ENCODE measurements at places on chromosomes 6 and 20. TPM values are rescaled to one million over a fixed set of nuclear protein-coding genes. Genes with fewer than 3 reads are reported as not detected.

DNA sequence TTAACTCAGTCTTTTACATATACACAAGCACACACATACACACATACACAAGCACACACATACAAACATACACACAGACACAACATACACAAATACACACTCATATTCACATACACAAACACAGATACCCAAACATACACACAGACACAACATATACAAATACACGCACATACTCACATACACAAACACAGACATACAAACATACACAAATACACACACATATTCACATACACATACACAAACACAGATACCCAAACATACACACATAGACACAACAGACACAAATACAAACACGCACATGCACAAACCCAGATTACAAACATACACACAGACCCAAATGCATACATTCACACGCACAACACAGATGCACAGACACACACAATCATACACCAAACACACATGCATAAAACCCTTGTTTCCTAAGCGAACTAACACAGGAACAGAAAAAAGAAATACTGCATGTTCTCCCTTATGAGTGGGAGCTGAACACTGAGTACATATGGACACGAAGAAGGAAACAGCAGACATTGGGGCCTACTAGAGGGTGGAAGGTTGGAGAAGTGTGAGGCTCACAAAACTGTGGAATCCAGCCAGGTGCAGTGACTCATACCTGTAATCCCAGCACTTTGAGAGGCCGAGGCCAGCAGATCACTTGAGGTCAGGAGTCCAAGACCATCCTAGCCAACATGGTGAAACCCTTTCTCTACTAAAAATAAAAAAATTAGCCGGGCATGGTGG, 34.2 kb downstream of the PIM1 start:
- DNase-seq = no peak

- no peak for DNase-seq
Measured at GRCh38 chr20:50252701-50253100, 62.1 kb downstream of the CEBPB start.

GRCh38 chr6:169157197-169158148, 96.2 kb downstream of the THBS2 start:
- no peak for DNase-seq

CRYBG1 gene
- total RNA-seq = 7.4 TPM

IER3 gene
- total RNA-seq = 148 TPM

DNA sequence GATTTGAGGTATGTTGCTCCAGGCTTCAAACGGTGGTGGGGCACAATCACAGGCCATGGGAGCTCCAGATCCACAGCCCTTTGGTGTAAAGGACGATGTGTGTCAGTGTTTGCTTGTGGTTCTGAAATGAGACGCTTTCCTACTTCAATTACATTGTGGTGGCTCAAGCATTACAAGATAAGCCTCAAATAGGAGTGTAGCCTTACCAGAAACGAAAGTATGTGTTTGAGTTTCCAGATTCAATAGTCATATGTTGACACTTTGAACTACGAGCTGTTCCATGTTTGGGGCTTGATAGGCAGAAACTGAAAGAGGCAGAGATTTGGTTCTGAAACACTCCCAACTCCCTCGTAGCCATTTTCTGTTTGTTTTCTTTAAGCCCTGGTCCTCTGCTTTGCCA, 187.1 kb downstream of the MYLK4 start:
- DNase-seq = no peak

GRCh38 chr6:163780994-163781393, 366.5 kb downstream of the QKI start:
- no peak for DNase-seq

- DNase-seq = no peak
Measured at GRCh38 chr20:57429159-57429496, 37.9 kb downstream of the RBM38 start.

DNA sequence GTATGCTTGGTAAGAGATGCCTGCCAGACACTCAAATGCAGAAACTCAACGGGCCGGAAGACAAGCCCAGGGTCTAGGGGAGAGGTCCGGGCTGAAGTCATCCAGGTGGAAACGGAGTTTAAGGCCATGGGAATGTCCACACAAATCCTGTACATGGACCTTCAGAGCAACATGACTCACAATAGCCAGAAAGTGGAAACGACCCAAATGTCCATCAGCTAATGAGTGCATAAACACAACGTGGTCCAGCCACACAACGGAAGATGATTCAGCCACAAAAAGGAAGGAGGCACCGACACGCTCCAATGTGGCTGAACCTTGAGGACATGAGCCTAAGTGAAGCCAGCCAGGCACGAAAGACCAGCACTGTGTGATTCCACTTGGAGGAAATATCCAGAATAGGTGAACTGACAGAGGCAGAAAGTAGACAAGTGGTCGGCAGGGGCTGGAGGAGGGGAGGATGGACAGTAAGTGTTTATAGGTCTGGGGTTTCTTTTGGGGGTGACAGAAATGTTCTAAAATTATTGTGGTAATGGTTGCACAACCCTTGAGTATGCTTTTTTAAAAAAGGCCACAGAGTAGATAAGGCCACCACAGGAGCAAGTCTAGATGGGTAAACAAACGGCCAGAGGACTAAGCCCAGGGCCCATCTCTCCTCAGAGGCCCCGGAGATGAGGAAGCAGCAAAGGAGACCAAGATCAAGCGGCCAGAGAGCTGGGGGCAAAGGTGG, 105.6 kb downstream of the PREX1 start:
- DNase-seq = peak; percentile 99

DNA sequence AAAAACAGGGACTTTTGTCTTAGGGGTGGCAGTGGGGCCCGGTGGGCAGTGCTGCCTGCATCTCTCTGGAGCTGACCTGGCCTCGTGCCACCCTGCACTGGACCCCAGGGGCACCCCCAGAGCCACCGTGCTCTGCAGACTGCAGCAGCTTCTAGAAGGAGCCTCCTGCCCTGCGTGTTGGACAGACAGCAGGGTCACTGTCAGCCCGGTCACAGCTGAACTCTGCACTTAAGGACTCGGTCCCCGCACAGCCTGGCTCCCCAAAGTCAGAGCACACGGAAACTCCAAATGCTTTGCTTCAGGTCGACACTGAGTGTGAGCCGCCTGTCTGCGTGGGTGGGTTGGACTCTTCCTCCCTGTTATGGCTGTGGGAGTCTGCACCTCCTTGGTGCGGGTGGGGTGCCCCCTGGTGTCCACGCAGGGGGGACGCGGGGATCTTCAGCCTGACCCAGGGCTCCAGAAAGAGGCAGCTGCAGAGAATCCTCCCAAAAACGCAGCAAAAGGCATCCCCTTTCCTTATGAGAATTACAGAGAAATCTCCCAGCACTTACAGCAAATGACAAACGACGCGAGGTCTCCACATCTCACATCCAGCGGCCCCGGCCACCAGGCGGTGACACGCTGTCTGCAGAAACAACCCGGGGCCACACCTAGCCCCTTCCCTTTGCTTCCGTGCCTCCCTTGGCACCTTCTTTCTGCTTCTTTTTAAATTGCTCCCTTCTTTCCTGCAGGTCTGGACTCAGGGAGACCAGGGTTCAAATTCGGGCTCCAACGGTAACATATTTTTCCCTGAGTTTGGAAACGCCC, 36.3 kb upstream of the DACT2 start:
- peak; percentile 18 for DNase-seq

GRCh38 chr20:21048841-21049273, 57.3 kb downstream of the LINC00237 start:
- peak; percentile 17 for DNase-seq

DNA sequence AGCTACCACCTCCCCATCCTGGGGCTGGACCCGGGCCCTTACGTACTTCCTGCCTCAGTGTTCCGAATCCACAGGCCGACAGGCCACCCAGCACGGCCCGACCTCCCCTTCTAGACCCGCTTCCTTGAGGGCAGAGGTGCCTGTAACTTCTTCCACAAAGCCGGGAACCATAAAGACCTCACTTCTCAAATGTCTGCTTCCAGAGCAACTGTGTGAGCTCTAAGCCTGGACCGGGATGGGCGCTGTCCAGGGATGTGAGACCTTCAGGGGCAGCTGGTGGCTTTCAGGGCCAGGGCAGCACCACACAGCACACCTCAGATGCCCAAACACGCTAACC, 9.3 kb downstream of the SLC2A4RG start:
- DNase-seq = no peak

EPPIN gene
- not detected for total RNA-seq

DNA sequence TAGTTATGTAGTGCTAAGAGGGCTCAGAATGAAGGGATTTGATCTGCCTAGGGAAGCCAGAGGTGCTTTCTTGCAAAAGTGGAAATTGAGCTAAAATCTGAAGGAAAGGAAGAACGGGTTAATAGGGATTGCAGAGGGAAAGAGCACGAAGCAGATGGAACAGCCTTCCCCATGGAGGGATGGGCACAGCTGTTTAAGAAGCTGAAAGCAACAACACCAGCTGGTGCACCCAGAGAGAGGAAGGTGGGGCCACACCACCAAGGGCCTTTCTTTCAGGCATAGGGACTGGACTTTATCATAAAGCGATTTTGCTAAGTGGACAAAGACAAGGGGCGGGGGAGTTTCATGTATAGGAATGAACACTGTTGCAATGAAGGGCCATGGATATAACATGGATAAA, 65.8 kb upstream of the SNRPB2 start:
- DNase-seq = no peak

OPRM1 gene
- not detected for total RNA-seq

DNA sequence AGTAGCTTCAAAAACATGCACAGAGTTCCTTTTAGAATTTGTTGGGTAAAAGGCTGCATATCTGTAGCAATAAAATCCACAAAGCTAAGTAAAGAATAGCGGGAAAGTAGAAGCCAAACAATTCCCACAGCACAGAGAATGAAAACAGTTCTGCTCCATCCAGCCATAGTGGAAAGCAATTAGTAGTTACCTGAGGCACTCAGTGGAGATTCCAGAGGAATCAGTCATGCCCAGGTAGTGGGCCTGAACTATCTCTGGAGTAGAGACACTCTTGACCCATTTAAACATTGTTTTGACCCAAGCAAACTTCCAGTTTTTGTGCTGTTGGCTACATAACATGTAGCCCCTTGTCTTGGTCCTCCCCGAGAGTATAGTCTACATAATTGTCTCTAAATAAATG, 559.5 kb upstream of the PTCHD4 start:
- no peak for DNase-seq

- DNase-seq = no peak
Measured at GRCh38 chr6:100673641-100674040, 207.5 kb downstream of the ASCC3 start.

PAX1 gene
- total RNA-seq = not detected

DNA sequence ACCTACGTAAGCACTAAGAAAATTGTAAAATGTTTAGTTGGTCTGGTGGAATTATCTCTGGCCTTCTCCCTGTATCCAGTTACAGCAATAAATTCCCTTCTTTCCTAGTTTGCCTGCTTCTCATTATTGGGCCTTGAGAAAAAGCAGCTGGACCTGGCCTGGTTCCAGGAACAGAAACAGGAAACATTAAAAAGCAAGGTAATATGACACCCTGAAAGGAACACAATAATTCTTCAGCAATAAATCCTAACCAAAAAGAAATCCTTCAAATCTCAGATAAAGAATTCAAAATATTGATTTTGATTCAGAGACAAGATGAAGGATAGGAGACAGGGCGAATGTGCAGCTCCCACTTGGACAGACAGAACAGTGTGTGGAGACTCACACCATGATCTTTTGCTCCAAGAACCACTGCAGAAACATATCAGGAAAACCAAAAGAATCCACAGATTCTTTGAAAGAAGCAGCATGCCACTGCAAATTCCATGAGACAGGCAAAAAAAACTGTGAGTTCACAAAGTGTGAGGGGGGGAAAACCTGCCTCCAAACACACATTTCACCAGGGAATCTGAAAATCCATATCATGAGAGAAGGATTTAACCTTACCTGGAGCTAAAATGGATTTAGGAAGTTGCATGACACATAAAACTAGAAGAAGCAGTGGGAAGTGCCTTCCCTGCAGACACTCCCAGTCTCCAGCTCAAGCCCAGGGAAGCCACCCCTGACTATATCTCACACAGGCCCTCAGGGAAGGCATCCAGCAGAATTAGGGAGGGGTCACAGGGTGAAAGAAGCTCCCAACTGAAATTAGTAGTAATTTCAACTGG, 28.9 kb downstream of the TREM1 start:
- no peak for DNase-seq

DNA sequence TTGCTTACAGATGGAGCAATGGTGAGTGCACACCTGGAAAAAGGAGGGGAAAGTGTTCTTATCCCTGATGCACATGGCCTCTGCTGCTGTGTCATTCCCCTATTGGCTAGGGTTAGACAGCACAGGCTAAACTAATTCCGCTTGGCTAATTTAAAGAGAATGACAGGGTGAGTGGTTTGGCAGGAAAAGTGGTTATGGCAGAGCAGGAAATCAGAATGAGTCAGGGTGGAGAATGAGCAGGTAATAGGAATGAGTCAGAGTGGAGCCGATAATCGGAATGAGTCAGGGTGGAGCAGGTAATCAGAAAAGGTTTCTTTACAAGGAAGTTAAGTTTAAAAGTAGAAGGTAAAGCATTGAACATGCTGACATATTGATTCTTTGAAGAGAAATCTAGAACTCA, 355.5 kb upstream of the HTR1E start:
- no peak for DNase-seq

DNA sequence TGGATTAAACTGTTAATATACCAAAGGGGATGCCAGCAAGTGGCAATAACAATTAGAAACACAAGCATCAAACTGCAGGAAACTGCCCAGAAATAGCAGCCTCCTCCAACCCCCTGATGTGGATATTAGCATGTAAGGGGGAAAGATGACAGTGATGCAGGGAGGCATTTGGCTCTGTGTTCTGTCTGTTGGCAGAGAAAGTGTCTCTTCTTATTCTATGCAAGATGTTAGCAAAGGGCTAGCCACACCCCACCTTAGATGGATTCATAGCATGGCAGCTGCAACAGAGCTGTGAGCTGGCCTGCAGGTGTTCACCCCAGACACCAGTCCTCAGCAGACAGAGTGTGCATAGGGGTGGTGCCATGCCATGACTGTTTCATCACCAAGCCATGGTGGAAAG, 38.0 kb downstream of the SCP2D1 start:
- no peak for DNase-seq

DNA sequence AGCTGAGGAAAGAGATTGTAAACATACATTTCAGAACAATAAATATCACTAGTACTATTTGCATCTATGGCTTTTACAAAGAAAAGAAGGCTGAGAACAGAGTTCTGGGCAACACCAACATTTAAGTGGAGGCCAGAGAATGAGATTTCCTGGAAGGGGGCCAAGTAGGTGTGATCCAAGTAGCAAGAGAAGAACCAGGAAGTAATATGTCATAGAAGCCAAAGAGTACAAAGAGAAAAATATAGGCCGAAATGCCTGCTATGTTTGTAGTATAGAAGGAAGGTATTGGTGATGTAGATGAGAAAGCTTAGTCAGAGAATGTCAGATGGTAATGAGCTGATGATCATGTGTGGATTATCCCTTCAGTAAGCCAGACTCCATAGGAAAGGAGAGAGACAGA, 94.5 kb downstream of the PERP start:
- peak; percentile 16 for DNase-seq

- DNase-seq = no peak
Measured at GRCh38 chr6:43914272-43915147, 144.5 kb downstream of the VEGFA start.
